ENCODE measurements at places on chromosomes 3 and 15.

GRCh38 chr3:40116478-40117177 lies 192.9 kb upstream of the EIF1B start:
- DNase-seq: no peak

DNA sequence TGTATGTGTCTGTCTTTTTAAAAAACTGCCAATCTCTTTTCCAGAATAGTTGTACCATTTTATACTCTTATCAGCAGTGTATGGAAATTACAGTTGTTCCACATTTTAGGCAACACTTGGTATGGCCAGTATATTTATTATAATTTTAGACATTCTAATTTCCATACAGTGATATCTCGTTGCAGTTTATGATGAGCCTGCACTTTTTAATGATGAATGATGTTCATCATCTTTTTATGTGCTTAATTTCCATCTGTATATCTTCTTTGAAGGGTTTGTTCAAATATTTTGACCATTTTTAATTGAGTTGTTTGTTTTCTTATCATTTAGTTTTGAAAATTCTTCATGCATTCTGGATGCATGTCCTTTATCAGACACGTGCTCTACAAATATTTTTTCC lies 57.0 kb upstream of the UBE2E2 start:
- no peak for DNase-seq

DNA sequence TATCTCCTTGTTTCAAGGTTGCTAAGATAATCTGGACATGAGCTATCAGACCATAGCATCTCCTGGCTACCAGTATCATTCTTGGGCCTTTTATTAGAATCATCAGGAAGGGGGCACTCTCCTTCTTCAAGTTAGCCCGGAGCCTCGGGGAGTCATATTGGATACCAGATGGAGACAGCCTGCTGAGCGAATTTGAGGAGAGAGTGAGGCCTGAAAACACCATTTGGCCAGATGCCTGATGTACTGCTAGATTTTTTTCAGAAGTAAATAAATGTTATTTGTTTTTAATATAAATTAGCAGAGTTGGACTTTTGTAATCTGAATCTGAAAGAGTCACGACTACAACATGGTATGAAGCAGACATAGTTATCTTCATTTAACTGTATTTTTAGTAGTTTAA lies 848.6 kb downstream of the IGSF11 start:
- no peak for DNase-seq

GRCh38 chr3:33395900-33396299 lies 44.3 kb downstream of the UBP1 start:
- no peak for DNase-seq

GRCh38 chr3:38095669-38096483 lies 41.1 kb downstream of the ACAA1 start:
- no peak for DNase-seq

DNA sequence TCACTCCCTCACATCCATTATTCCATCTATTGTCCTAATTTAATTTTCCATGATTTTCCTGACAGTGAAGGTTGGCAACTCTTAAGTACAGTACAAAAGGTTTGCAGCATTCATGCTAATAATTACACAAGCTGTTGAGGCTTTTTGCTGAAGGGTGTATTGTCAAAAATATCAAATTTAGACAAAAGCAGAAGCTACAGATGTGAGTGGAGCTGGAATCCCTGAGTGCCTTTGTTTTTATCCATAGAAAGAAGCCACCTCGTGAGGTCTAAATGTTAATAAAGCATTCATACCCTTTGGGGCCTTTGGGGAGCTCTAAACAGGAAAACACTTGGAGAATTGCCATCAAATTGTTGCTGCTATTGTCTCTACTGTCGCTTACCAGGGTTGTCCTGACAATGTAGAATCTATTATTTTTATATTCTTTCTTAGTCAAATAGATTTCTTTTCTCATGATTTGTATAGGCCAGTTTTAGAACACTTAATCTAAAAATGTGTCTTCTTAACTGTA lies 185.8 kb upstream of the ROBO1 start:
- no peak for DNase-seq

GRCh38 chr3:73213896-73214295 lies 152.4 kb downstream of the EBLN2 start:
- DNase-seq: no peak

GRCh38 chr3:32290619-32291018 lies 52.1 kb downstream of the CMTM8 start:
- no peak for DNase-seq

All from activated naive CD8-positive, alpha-beta T cell treated with anti-CD3 and anti-CD28 coated beads, Interleukin-2, amount 50 U/mL, for 16 hours (primary cell).